ENCODE measurements at places on chromosomes 1 and 21. TPM values are rescaled to one million over a fixed set of nuclear protein-coding genes. Genes with fewer than 3 reads are reported as not detected.

- DNase-seq: peak; percentile 49
Observed at GRCh38 chr1:958823-959730, at the start of gene NOC2L. Gene NOC2L, minus strand, starts transcription at chr1:959256. Its CDS starts 16 bp downstream, at chr1:959240.

DNA sequence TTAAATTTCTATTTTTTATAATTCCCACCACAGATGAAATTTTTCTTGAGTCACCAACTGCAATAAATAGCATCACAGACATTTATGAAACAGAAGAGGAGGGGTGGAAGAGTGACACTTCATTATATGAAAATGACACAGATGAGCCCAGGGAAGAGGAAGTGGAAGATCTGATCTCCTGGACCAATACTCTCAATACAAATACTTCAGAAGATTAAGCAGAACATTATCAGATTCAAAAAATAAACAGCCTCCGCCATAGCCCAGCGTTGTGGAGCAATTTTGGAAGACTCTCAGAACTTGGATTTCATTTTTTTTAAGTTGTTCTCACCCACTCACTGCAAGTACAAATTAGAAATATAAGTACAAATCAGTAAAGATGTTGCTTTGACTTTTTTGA, 63.6 kb downstream of the UBE2U start:
- no peak for DNase-seq

GRCh38 chr21:36183144-36183795, 26.6 kb downstream of the DOP1B start:
- DNase-seq: peak; percentile 36

DNA sequence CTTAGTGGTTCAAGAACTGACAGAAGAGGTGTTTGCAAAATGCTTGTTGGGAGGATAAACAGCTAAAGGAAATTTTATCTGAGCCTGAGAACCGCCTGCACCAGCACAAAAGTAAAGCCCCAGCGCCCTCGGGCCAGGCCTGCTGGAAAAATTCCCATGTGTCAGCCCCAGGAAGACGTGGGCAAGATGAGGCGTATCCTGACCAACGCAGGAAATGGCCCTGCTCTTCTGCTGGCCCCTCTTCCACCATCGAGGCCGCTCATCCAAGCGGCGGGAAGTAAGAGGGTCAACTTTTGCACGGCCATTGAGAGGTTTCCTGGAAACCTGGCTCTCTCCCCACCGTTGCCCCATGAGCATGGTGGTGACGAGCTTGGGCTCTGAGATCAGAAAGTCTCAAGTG, 39.6 kb downstream of the LRRC3 start:
- DNase-seq: no peak

DNA sequence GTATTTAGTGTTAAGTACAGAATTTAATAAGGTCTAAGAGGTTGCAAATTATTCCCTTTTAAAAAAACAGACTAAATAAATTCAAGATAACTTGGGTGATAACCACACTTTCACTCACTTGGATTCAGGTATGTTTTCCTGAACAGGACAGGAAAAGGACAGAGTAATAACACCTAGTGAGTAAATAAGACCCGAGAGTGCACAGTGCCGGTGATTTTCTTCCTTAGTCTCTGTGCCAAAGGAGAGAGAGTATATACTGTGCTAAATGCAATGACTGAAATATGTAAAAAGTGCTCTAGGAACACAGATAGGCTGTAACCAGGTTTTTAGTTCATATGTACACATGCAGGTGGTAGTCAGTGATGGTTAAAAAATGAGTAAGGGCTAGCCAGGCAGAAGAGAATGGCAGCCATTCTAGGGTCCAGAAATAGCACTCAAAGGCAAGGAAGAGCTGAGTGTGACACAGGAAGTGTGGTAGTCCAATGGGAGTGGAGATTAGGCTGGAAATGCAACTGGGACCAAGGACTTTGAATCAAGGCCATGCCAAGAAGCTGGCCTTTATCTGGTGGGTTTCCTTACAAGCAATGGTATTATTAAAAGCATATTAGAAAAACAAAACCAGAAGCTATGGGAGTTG, 58.1 kb downstream of the NRIP1 start:
- DNase-seq: no peak

- DNase-seq: no peak
Observed at GRCh38 chr21:16642353-16642752, 870.5 kb upstream of the CXADR start.

DNA sequence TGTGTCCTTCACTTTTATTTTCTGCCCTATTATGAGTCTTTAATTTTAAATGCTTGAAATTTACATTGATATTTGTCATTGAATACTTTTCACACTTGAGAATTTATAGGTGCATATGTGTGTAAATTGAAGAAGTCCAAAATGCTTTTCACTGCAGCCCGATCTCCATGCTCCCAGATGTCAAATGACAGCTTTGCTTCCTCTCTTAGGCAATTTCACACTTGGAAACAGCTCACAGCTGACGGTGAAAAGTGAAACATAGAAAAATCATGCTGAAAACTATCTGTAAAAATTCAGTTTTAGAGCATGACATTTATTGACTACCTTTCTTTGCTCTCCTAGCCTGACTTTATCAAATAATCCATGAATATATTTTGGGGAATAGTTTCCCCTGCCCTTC, 196.0 kb downstream of the RPS6KC1 start:
- DNase-seq: no peak

DNA sequence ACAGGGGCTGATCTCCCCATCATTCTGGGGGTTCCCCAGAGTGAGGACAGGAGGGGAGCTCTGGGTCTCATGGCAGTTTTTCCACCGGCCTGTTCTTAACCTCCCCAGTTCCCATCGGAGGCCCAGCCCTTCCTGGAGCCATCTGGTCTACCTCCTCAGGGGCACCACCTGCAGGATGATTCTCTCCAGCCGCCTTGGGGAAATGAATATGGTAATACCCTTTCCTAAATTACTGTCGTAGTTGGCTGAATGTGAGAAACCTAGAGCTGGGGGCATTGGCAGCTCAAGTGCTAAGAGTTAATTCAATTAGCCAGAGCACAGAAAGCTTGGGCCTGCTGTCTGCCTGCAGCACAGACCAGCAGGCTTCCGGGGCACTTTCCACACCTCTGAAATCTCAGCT, 64.9 kb downstream of the TAS1R2 start:
- DNase-seq: no peak

GRCh38 chr1:30691480-30691879, 31.9 kb downstream of the MATN1 start:
- DNase-seq: no peak

- peak; percentile 65 for DNase-seq
Observed at GRCh38 chr1:48236716-48237470, 14.4 kb downstream of the SLC5A9 start.

DNA sequence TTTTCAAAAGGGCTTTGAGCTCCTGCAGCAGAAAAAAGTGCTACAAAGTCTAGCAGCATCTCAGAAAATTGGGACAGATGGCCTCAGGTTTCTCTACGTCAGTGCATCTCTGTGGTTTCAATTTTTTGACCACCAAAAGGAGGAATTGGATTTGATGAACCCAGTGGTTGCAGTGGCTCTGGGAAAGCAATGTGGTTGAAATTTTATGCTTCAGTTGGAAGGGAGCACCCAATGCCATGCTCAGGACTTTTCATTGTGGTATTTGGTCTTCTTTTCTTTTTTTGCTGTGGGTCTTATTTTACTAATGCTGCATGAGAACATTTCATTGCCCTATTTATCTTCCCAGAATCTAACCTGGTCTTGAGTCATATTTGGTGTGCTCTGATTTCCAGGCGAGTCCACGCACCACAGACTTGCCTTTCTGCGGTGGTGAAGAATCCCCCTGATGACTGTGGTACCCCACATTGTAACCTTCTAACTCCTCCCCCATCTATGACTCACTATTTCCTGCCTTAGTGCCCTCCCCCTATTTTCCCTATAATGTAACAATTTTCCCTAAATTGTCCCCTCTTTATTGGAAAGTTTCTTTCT, 56.7 kb downstream of the S1PR1 start:
- peak; percentile 92 for DNase-seq

DNA sequence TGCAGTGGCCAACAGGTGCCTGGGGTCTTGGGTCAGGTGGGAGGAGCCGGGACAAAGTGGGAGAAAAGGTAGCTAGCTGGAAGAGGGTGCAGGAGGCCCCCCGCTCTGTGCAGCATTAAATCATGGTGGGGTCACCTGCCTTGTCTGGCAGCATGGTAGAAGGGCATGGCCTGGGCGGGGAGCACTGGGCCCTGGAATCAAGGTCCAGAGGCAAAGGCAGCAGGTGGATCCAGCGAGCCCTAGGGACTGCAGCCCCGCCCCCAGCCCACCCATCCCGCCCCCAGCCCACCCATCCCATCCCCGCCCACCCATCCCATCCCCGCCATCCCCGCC, 16.7 kb upstream of the TTLL10 start:
- DNase-seq: no peak

DNA sequence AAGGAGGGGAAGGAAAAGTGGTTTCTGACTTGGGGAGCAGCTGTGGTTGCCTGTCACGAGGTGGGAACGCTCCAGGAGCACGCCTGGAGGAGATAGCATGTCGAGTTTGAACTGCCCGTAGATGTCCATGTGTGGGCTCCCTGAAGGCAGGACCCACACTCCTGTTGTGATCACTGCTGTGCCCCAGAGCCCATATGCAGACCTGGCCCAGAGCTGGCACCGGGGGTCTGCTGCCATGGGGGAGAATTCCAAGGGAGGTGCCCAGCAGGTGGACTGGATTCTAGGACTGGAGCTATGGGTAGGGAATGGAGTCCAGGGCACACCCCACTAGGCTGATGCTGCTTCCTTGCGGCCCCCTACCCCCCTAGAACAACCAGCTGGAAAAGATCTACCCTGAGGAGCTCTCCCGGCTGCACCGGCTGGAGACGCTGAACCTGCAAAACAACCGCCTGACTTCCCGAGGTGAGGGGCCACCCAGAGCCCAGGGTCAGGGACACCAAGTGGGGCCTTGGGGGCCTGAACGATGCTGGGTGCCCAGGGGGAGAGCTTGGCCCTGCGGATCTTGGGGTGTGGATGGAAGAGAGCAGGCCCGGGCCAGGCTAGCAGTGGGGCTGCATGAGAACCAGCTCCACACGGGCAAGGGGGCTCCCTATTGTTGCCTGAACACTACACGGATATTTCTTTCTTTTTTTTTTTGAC, 9.3 kb downstream of the PODN start:
- no peak for DNase-seq

GRCh38 chr1:85849660-85850059, 141.4 kb upstream of the ZNHIT6 start:
- no peak for DNase-seq

- no peak for DNase-seq
Observed at GRCh38 chr1:43802356-43802980, 95.1 kb downstream of the ST3GAL3 start.

DNA sequence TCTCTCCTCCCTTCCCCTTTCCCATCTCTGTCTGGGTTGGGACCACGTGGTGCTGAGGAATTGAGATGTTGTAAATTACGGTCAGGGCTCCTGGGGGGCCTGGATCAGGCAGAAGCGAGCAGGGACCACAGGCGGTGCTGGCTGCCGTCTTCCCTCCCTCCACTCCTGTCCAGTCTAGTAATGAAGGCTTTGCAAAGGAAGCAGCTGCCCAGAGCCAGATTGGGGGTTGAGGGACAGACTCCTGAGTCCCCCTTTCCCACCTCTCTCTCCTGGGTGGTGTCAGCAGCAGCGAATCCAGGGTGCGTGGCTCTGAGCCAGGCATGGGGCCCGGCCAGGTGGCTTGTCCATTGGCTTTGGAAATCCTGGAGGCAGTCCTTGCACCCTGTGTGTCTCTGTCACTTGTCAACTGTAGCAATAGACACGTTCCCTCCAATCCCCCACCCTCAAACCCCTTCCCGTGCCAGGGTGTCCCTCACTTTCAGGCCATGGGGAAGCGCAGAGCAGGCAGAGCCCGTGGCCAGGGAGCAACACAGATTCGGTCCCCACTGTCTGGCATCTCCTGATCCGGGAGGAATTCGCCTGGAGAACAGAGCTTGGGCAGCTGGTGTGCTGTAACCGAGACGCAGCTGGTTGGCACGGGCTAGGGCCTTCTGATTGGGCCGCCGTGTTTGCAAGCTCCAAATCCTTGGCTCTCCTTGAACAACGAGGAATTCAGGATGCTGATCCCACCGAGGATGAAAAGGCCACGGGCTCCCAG, 64.8 kb upstream of the WNT4 start:
- no peak for DNase-seq

- peak; percentile 34 for DNase-seq
Observed at GRCh38 chr1:27872802-27873551, 633 bp downstream of the THEMIS2 start.

- peak; percentile 59 for DNase-seq
Observed at GRCh38 chr1:207831517-207832327, 79.2 kb downstream of the CD34 start.

GRCh38 chr21:45543371-45543709, 1.1 kb upstream of the SLC19A1 start:
- no peak for DNase-seq

GRCh38 chr1:157982136-157982535, 11.3 kb upstream of the KIRREL1 start:
- no peak for DNase-seq

- DNase-seq: no peak
Observed at GRCh38 chr1:205472737-205473441, 17.0 kb upstream of the BLACAT1 start.

The C1orf21 gene
- total RNA-seq: 1.7 TPM

The AK4 gene
- 100 TPM for total RNA-seq

The LAMB3 gene
- total RNA-seq: 433 TPM

The ARHGAP30 gene
- total RNA-seq: 0.17 TPM

The OR6K6 gene
- total RNA-seq: not detected

The GSTM3 gene
- total RNA-seq: 85.6 TPM

The MLLT11 gene
- 6.6 TPM for total RNA-seq

The TTC39A gene
- 79.0 TPM for total RNA-seq

The ATP13A2 gene
- 48.6 TPM for total RNA-seq

The VN1R5 gene
- not detected for total RNA-seq

The NRIP1 gene
- total RNA-seq: 84.6 TPM

The WNT4 gene
- 0.17 TPM for total RNA-seq

The SV2A gene
- 1.7 TPM for total RNA-seq
